A673 (cell line): ENCODE measurements at places on chromosomes 3 and 15. TPM values are rescaled to one million over a fixed set of nuclear protein-coding genes. Genes with fewer than 3 reads are reported as not detected.

Gene NTRK3
- not detected in 2 replicates for total RNA-seq

Gene EEFSEC
- total RNA-seq = 19.7 and 23.2 TPM in 2 replicates

Gene SCN11A
- total RNA-seq = not detected in 2 replicates

Gene CORO2B
- 3.8 and 4.4 TPM in 2 replicates for total RNA-seq

Gene MYLK
- total RNA-seq = 3.9 and 4.1 TPM in 2 replicates

Gene TM6SF1
- total RNA-seq = 1.8 and 2.4 TPM in 2 replicates

Gene GABRB3
- not detected in 2 replicates for total RNA-seq

Gene PCLAF
- total RNA-seq = 138 TPM in 2 replicates

Gene CLDN16
- 0.09 and 0.50 TPM in 2 replicates for total RNA-seq

Gene SENP8
- total RNA-seq = 2.0 and 2.8 TPM in 2 replicates

Gene DAG1
- 36.5 and 36.8 TPM in 2 replicates for total RNA-seq

DNA sequence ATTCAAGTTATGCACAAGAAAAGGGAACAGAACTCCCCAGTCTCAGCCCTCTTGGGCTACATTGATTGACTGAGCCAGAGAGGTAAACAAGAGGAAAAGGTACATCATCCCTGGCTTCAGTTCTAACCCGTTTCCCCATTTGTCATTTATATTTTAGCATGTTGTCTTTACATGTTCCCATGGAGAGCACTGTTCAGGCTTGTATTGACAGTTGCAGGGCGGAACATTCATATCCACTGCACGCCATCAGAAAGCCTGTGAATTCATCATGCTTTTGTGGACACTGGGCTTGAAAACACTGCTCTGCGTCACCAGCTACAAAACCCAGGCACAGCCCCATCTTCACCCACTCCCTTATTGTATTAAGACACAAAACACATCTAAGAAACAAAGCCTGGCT is 240.9 kb upstream of the EIF1B start:
- H3K27me3 ChIP-seq = no peaks in the 10 kb centered on the region
- H3K4me1 ChIP-seq = no peaks in the 10 kb centered on the region
- DNase-seq = no peak
- no peaks in the 10 kb centered on the region for H3K36me3 ChIP-seq
- H3K4me3 ChIP-seq = no peak overlapping the region

DNA sequence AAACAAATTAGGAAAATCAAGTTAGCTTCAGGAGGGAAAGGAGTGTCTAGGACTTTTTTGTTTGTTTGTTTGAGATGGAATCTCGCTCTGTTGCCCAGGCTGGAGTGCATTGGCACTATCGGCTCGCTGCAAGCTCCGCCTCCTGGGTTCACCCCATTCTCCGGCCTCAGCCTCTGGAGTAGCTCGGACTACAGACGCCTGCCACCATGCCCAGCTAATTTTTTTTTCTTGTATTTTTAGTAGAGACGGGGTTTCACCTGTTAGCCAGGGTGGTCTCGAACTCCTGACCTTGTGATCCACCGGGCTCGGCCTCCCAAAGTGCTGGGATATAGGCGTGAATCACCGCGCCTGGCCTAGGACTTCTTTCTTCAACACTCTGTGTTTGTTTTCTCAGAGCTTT is 171.1 kb downstream of the NLGN1 start:
- no peak for DNase-seq
- H3K27ac ChIP-seq = no peak overlapping the region
- H3K36me3 ChIP-seq = no peaks in the 10 kb centered on the region
- H3K4me3 ChIP-seq = no peak overlapping the region

- H3K27me3 ChIP-seq = peaks cover 17% of the 10 kb centered on the region
- no peak overlapping the region for H3K27ac ChIP-seq
- no peaks in the 10 kb centered on the region for H3K36me3 ChIP-seq
- DNase-seq = no peak
Measured at GRCh38 chr3:133667118-133667517, 5.4 kb upstream of the TOPBP1 start.

GRCh38 chr3:176759815-176760506 is 437.3 kb downstream of the TBL1XR1 start:
- H3K36me3 ChIP-seq = no peaks in the 10 kb centered on the region
- no peak overlapping the region for H3K27ac ChIP-seq
- no peak overlapping the region for H3K4me3 ChIP-seq
- no peaks in the 10 kb centered on the region for H3K4me1 ChIP-seq
- no peak for DNase-seq

DNA sequence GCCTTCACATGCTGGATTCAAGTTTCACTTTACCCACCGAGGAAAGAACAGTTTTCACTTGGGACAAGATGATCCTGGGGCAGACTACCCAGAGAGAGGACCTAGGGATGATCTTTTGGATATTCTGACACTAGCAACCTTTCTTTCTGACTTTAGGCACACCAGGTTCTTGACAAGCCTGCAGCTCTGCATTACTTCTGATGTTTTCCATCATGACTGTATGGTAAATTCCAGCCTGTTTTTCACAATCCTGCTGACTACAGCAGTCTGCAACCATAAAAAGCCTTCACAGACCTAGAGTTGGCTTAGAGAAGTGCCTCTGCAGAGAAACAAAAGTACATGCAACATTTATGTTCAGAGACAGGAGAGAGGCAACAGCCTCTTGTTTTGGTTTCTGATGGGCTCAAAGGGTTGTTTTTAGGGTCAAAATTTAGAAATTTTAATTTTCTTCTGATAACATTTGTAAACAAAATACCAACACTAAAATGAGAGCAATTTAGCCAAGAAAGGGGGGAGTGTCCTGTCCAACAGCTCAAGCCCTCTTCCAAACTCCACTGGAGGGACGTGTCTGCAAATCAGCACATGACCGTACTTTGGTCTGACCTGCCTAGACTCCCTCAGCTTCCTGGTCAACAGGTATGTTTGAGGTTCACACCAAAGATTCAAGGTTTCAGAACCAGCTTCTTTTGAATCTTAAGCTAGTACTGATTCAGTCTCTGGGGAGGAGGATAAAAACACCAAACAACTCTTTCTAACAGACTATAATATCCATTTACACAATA is 799 bp downstream of the ABI3BP start:
- no peaks in the 10 kb centered on the region for H3K27me3 ChIP-seq
- no peaks in the 10 kb centered on the region for H3K4me1 ChIP-seq
- no peaks in the 10 kb centered on the region for H3K36me3 ChIP-seq
- H3K4me3 ChIP-seq = peak overlapping the region; percentile 16

DNA sequence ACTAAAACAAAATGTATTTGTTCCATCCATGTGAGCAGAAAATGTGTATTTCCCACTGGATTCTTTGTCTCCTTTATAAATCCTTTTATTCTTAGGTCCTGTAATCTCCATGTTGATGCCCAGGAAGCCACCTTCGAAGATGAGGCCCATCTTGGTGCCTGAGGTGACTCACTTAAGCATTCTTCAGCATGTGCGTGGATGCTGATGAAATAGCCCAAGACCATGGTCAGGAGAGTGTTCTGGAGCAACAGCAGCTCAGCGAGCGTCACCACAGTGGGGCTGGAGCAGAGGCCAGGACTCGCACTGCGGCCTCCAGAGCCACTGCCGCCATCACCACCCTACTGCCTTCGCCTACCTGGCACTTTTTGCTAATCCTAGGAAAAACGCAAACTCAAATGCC is 520.9 kb downstream of the FHIT start:
- DNase-seq = no peak
- H3K4me1 ChIP-seq = no peaks in the 10 kb centered on the region
- H3K36me3 ChIP-seq = no peaks in the 10 kb centered on the region
- no peak overlapping the region for H3K27ac ChIP-seq
- H3K27me3 ChIP-seq = no peaks in the 10 kb centered on the region

- H3K27ac ChIP-seq = peak overlapping the region; percentile 62
- peaks cover 3% of the 10 kb centered on the region for H3K27me3 ChIP-seq
- peak; percentile 62 for DNase-seq
- H3K36me3 ChIP-seq = no peaks in the 10 kb centered on the region
Measured at GRCh38 chr3:11718637-11719405, 75.1 kb upstream of the VGLL4 start.

DNA sequence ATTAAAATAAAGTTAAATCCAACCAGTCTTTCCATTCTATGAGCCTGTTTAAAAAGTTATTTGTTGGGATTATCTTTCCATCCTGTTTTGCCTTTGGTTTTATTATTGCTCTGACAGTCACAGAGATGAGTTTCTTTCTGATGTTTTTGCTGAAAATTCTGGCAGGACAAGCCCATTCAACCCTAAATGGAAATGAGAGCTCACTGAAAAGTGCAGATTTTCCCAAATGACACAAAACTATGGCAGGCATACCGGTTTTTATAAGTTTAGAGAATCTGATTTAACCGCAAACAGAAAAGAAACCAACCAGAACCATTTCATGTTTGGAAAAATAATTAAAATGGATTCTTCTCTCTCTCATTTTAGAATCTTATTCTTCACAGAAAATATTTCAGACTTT is 238.1 kb upstream of the SGO1 start:
- H3K4me1 ChIP-seq = no peaks in the 10 kb centered on the region
- no peak overlapping the region for H3K4me3 ChIP-seq
- no peaks in the 10 kb centered on the region for H3K36me3 ChIP-seq
- DNase-seq = no peak

DNA sequence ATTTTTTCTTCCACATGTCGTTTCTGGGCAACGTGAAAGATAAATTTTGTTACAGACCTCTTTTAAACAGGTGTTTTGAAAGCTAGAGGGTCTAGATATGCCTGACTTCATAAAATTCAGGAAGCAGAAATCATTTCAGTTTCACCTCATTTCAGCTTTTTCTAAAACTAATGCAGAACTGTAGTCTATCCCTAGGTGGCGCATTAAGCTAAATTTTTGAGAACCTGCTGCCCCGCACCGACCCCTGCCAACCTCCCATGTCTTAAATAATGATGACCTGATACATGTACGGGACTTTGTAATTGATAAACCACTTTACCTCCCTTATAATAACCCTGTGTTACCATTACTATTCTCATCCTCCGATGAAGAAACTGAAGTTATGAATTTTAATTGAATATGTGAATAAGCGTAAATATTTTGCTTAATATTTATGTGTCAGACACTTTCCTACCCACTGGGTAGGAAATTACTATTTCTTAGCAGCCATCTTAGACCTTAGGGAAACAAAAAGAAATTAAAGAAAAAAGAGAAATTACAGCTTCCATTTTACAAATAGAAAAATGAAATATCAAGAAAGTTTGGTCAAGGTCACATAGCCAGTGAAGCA is 78.7 kb upstream of the GCNT3 start:
- H3K36me3 ChIP-seq = no peaks in the 10 kb centered on the region
- DNase-seq = peak; percentile 61
- no peak overlapping the region for H3K4me3 ChIP-seq
- H3K4me1 ChIP-seq = no peaks in the 10 kb centered on the region
- H3K27me3 ChIP-seq = no peaks in the 10 kb centered on the region

DNA sequence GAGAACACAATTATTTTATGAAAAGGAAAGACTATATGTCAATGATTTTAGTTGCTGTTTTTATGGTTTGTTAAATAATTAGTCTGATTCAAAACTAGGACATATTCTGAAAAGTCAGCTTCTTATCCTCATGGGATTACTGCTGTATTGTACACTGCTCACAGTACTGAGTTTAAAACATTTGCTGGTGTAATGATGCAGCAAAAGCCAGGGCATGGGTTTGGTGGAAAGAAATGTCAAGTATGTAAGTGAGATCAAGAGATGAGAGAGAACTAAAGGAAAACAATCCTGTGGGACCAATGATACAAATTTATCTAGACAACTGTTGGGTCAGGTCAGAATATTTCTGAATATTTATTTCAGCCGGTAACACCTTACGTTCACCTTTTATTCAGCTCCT is 210.1 kb upstream of the ARHGEF26 start:
- H3K36me3 ChIP-seq = no peaks in the 10 kb centered on the region
- H3K27me3 ChIP-seq = no peaks in the 10 kb centered on the region
- H3K4me3 ChIP-seq = no peak overlapping the region
- no peak for DNase-seq
- no peak overlapping the region for H3K27ac ChIP-seq

DNA sequence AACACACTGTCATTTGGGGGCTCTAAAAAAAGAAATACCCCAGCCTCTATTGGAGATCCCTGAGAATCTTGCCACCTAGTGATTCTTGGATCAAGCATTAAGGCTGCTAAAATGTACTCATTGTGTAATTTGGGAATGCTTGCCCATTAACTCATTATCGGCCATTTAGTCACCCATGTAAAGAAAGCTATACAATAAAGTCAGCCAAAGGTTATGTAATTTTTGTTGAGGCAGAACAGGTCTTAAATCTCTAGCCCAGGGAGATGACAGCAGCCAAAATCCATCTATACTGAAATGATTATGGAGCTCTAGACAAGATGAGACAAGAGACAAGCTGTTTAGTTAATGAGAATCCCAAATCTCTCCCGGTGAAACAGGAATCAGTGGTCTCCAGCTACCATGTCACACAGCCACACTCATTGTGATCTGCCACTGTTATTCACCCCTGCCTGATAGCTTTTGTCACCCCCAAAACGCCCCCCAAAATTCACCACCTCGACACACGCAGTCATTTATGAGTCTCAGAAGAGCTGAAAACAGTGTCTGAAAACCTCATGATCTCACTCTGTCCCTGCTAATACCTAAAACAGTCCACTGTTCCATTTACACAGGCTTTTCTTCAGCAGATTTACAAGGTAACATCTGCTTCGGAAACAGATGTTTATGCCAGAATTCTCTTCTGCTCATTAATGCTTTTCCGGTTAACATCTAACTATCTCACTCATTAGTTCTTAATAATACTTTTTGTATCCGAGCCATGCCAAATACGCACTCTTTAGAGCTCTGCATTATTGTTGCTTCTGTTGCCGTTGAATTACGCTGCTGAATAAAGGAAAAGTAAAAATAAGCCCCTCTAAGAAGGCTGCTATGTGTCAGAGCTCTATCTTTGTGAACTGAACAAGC is 138.5 kb downstream of the RORA start:
- H3K36me3 ChIP-seq = no peaks in the 10 kb centered on the region
- peak overlapping the region; percentile 6 for H3K4me3 ChIP-seq
- peak; percentile 35 for DNase-seq
- H3K27ac ChIP-seq = peak overlapping the region; percentile 2
- no peaks in the 10 kb centered on the region for H3K27me3 ChIP-seq
- H3K4me1 ChIP-seq = no peaks in the 10 kb centered on the region

DNA sequence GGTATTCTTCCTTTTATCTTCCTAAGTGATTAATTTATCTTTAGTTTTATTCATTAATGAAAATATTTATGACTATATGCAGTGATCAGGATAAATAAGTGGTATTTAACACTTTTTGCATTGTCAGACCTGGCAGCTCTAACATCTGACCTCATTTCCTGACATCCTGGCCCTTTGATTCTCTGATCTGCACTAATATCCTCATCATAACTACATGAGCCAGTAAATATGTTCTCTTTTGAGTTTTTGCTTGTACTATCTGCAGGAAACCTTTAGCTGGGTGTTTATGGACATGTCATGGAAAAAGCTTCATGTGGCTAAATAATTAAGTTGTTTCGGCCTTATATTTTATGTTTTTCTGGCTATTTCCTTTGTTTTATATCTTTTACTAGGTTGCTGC is 10.5 kb downstream of the NKTR start:
- no peak overlapping the region for H3K27ac ChIP-seq
- H3K36me3 ChIP-seq = no peaks in the 10 kb centered on the region
- no peak overlapping the region for H3K4me3 ChIP-seq
- no peaks in the 10 kb centered on the region for H3K27me3 ChIP-seq
- peaks cover 12% of the 10 kb centered on the region for H3K4me1 ChIP-seq

GRCh38 chr3:168620854-168621253 is 525.1 kb upstream of the GOLIM4 start:
- H3K4me3 ChIP-seq = no peak overlapping the region
- no peak overlapping the region for H3K27ac ChIP-seq
- H3K27me3 ChIP-seq = peaks cover 31% of the 10 kb centered on the region
- DNase-seq = peak; percentile 45

- DNase-seq = no peak
- H3K4me3 ChIP-seq = no peak overlapping the region
- no peaks in the 10 kb centered on the region for H3K4me1 ChIP-seq
- H3K27ac ChIP-seq = no peak overlapping the region
Measured at GRCh38 chr3:122727294-122727693, 46.7 kb downstream of the PARP14 start.

- no peak overlapping the region for H3K4me3 ChIP-seq
- DNase-seq = no peak
- H3K4me1 ChIP-seq = no peaks in the 10 kb centered on the region
- no peaks in the 10 kb centered on the region for H3K36me3 ChIP-seq
- H3K27ac ChIP-seq = no peak overlapping the region
Measured at GRCh38 chr15:29454506-29454905, 184.9 kb upstream of the NSMCE3 start.
